Heart right ventricle (tissue), 16 donors: ENCODE measurements at places on chromosomes 1 and 21. TPM values are rescaled to one million over a fixed set of nuclear protein-coding genes. Genes with fewer than 3 reads are reported as not detected.

DNA sequence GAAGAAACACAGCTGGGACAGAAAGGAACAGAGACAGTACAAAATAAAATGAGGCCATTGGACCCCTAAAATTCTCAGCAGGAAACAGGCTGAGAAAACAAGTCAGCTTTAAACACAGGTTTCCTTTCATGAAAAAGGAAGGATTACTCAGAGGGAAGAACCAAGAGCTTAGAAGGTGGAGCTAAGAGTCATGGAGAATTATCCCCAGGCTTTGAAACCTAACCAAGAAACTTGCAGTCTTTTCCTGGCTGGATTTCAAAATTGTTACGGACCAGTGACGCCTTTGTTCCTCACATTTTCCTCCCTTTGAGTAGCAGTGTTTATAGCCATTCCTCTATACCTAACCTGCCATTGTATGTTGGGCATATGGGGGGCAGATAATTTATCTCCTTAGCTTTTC lies 8.8 kb downstream of the HMGB4 start:
- DNase-seq: no peak

DNA sequence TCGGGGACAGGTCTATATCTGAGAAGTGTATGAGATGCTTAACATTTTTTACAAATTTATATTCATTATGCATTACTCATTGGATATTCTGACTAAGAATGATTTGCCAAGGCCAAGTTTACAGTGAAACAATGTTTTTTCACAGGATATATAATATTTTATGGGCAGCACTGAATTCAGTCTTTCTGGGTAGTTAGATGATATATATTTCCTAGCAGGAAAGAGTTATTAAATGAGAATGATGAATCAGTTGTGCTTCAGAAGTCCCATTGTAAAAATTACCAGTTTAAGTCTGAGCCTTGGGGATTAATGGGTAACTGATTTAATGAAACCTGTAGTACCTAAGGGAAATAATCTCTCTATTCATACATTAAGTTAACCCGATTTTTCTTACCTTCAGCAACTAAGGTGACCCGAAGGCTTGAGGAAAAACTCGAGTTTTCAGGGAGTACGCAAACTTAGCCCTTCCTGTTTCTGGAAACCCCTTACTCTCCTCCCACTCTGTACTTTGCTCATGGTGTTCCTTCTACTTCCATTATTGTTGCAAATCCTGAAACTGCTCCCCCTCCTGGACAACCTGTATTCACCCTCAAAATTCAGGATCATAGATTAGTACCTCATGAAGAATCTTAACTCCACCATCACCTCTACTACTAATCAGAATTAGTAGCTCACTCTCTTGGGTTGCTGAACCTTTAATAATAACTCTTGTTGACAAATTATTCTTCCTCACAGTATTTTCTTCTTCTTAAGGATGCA lies 135.1 kb downstream of the AK5 start:
- DNase-seq: no peak

- DNase-seq: no peak
Observed at GRCh38 chr1:51636764-51637522, 20.1 kb downstream of the OSBPL9 start.

GRCh38 chr1:40339420-40340323 lies 22.6 kb upstream of the COL9A2 start:
- no peak for DNase-seq

The ARHGAP30 gene
- 1.7 TPM for total RNA-seq

The SPRR2D gene
- total RNA-seq: not detected

- DNase-seq: peak; percentile 4
Observed at GRCh38 chr21:45644041-45644906, 749 bp downstream of the PCBP3 start.

The CFAP141 gene
- 1.1 TPM for total RNA-seq

The ASTN1 gene
- total RNA-seq: 0.30 TPM

DNA sequence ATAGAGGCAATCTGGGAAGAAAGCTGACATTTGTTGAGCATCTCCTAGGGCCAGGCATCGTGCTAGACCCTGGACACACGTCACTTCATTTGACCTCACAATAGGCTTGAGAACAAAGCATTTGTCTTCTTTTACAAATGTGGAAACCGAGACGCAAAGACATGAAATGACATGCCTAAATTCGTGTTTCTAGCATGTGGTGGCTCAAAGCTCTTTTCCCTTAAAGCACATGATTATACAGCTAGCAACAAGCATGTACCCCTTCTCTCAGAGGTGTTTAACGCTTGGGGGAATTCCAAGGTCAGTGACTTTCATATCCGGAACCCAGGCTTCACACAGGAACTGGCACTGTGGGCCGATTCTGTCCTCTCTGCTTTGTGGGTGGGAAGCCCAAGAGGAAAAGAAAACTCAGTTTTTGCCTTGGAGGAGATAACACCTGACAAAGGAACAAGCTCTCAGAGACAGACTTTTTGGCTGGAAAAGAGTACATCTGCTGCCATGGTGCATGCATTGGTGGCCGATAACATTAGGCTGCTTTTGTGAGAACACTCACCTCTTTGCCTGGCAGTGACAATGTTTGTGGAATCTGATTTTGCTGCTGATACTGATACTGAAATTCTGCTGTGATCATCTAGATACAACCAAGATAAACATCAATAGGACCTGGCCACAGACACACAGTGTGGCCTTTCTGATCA lies 15.4 kb upstream of the CD2 start:
- no peak for DNase-seq

The ZNF593OS gene
- total RNA-seq: not detected

DNA sequence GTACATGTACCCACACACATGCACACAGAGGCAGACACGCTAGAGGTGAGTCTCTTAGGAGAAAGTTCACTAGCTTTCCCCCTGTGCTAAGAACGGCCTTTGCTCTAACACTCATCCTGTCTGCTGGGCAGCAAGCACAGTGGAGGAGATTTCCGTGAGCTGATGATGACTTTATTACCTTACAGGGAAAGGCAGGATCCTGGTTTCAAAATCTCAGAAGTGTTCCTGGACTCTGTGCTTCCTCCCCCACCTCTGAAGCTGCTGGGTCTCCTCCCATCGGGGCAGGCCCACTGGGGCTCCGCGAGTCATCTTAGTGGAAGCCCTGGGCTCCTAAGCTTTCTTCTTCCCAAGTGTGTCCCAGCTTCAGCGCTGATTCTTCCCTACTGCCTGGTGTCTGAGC lies 2.7 kb downstream of the FAM3B start:
- no peak for DNase-seq

DNA sequence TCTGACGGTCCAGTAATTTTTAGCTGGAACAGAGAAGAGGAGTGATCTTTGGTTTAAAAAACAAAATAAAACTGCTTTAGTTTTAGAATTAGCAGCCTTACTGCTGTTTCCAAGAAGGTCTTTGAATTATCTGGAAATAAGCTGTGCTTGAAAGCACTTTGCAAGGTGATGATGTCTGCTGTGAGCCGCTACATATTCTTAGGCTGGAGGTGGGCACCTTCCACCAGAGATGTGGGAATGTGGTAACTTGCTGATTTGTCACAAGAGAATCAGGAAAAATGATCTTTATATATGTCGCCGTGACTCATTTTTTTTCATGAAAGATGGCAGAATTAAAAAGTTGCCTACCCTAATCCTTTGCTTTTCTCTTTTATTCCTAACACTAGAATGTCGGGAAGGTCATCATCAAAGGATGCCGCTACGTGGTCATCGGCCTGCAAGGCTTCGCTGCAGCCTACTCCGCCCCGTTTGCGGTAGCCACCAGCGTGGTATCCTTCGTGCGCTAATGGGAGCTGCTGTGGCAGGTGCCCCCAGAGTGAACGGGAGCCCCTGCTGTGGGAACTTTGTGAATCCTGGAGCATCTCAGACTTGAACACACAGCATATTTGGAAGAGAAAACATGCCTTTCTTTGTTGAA lies 6.2 kb downstream of the C1orf115 start:
- no peak for DNase-seq

DNA sequence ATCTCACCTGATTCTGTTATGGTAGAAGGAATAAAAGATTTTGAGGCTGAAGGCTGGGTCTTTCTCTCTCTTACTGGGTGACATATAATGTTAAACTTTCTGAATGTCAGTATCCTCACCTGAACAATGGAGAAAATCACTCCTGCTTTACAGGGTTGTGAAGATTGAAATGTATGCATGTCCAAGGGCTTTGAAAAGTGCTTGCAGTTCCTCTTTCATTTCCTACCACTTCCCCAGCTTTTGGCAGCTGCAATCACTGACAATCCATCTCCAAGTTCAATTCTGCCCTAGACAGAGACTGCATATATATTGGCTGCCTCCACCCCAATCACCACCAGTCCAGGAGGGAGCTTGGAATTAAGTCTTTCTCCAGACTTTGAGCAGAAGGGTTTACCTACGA lies 39.8 kb downstream of the FAM78B start:
- no peak for DNase-seq

GRCh38 chr1:152501704-152502103 lies 8.9 kb upstream of the LCE5A start:
- DNase-seq: no peak

- no peak for DNase-seq
Observed at GRCh38 chr1:53992085-53992874, 25.7 kb downstream of the LDLRAD1 start.

DNA sequence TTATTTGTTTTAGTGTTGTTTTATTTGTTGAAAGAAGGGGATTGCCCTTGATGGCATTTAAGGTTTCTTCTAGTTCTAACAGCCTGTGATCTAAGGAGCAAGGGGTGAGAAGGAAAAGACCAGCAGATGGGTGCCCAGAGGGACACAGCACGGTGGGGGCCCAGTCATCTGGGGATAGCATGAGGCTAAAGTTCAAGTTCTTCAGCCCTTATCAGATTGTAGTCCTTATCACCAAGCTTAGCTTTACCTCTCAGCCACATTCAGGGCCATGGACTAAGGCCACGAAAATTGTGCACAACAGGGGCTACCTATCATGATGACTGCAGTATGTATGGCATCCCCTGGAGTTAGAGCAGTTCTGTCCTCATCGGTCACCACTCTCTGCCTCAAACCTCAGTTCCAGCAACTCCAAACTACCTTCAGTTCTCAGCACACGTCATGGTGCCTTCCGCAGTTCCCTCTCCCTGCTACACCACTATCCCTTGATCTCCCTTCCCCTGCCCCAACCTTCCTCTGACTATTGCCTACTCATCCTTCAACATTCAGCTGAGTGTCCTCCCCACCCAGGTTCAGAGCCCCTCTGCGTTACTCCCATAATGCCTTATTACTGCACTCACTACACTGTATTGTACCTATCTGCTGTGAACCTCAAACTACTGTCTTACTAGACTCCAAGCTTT lies 36.4 kb downstream of the ATF3 start:
- no peak for DNase-seq

- no peak for DNase-seq
Observed at GRCh38 chr1:12552951-12553921, 64.8 kb downstream of the DHRS3 start.

- DNase-seq: no peak
Observed at GRCh38 chr1:210467440-210468043, 138.8 kb downstream of the HHAT start.

GRCh38 chr21:44962403-44962966 lies 22.7 kb downstream of the SLX9 start:
- no peak for DNase-seq
